ENCODE measurements at places on chromosomes 5 and 9. TPM values are rescaled to one million over a fixed set of nuclear protein-coding genes. Genes with fewer than 3 reads are reported as not detected.

The MYMK gene
- not detected for total RNA-seq

The DRD1 gene
- total RNA-seq = not detected

The PLPP7 gene
- 1.7 TPM for total RNA-seq

The PSD2 gene
- total RNA-seq = under 0.01 TPM

The OBP2B gene
- not detected for total RNA-seq

The RGMB gene
- total RNA-seq = 14.7 TPM

The SLC4A9 gene
- not detected for total RNA-seq

The PDGFRB gene
- 71.1 TPM for total RNA-seq

The BTNL3 gene
- total RNA-seq = not detected

The FOXD1 gene
- total RNA-seq = 3.3 TPM

The ANKRD18B gene
- 2.3 TPM for total RNA-seq

The DNAH5 gene
- total RNA-seq = 0.47 TPM

The C5orf52 gene
- not detected for total RNA-seq

The S1PR3 gene
- total RNA-seq = 14.2 TPM

The HMMR gene
- 0.86 TPM for total RNA-seq

The SLIT3 gene
- total RNA-seq = 0.95 TPM

The PCDHGC5 gene
- total RNA-seq = 3.5 TPM

All from bronchial smooth muscle cell (primary cell).